Activated CD4-positive, alpha-beta memory T cell treated with anti-CD3 and anti-CD28 coated beads, Interleukin-2, amount 10 ng/mL, durations not matched to agents 7 days and 5 days (primary cell): ENCODE measurements at places on chromosomes 1 and 21. TPM values are rescaled to one million over a fixed set of nuclear protein-coding genes. Genes with fewer than 3 reads are reported as not detected.

GRCh38 chr1:234526922-234527321, 47.9 kb upstream of the TARBP1 start:
- H3K36me3 ChIP-seq, result no peaks in the 10 kb centered on the region
- no peak overlapping the region for H3K4me3 ChIP-seq
- peaks cover 25% of the 10 kb centered on the region for H3K27me3 ChIP-seq
- no peak overlapping the region for H3K27ac ChIP-seq
- DNase-seq, result no peak

GRCh38 chr1:19690342-19690741, 25.7 kb downstream of the HTR6 start:
- peaks cover 25% of the 10 kb centered on the region for H3K4me1 ChIP-seq
- no peak overlapping the region for H3K4me3 ChIP-seq
- no peak for DNase-seq
- H3K27ac ChIP-seq, result no peak overlapping the region
- H3K36me3 ChIP-seq, result peaks cover 50% of the 10 kb centered on the region

DNA sequence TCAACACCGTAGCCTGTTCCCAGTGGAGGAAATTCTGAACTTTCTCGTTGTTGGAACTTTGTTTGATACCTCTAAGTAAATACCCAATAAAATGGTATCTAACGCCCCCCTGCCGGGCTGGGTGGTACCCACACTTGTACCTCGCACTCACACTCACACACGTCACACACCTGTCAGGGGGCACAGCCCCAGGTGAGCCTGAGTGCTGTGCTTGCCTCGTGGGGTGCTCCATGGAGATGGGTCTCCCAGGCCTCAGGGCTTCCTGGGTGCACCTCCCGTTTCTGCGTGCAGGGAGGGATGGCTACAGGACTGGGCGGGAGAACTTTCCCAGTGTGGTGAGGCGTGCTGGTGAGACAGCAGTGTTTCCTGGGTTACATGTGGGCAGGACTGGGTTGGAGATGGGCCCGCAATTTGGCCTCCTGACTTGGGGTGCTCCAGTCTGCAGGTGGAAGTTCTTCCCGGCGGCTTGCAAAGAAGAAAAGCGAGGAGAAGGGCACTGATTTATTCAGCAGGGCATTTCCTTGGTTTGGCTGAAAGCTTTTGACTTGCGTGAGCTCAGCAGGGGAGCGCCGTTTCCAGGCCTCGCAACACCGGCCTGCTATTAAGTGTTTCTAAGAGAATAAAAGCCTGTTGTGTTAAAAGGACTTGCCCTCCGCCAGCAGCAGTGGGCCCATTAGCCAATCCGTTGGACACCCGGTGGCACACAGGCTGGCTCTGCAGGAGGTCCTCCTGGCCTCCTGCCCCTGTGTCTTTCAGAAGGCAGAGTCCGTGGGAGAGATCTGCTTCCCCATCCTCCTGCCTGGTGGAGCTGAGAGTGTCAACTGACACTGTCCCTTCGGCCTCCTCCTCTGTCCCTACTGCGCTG, 79.7 kb downstream of the KIF26B start:
- no peak for DNase-seq
- H3K4me1 ChIP-seq, result no peaks in the 10 kb centered on the region
- H3K27me3 ChIP-seq, result peaks cover 3% of the 10 kb centered on the region
- no peak overlapping the region for H3K27ac ChIP-seq

The TBX15 gene
- total RNA-seq, result not detected

- no peak for DNase-seq
- H3K4me3 ChIP-seq, result no peak overlapping the region
- H3K4me1 ChIP-seq, result peaks cover 4% of the 10 kb centered on the region
- peaks cover 54% of the 10 kb centered on the region for H3K27me3 ChIP-seq
These were observed 58.6 kb downstream of the RRAGC start for GRCh38 chr1:38800720-38801671.

DNA sequence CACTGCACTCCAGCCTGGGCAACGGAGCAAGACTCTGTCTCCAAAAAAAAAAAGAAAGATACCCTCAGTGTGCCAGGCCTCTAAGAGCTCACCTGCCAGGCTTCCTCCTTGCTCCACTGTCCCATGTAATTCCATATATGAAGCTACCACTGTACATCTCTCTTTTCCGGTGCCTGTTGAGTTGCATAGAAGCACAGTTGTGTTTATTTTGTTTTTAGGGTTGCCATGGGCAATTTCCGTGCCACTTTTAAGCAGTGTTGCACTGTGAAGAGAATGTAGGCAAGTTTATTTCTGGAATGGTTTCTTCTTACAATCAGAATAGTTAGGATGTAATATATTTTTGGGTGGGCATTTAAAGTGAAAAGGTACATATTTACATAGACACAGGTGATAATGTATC, 23.3 kb downstream of the MR1 start:
- peaks cover 9% of the 10 kb centered on the region for H3K4me1 ChIP-seq
- DNase-seq, result no peak
- no peaks in the 10 kb centered on the region for H3K27me3 ChIP-seq
- H3K4me3 ChIP-seq, result no peak overlapping the region
- H3K27ac ChIP-seq, result no peak overlapping the region

The OR2M4 gene
- total RNA-seq, result not detected

DNA sequence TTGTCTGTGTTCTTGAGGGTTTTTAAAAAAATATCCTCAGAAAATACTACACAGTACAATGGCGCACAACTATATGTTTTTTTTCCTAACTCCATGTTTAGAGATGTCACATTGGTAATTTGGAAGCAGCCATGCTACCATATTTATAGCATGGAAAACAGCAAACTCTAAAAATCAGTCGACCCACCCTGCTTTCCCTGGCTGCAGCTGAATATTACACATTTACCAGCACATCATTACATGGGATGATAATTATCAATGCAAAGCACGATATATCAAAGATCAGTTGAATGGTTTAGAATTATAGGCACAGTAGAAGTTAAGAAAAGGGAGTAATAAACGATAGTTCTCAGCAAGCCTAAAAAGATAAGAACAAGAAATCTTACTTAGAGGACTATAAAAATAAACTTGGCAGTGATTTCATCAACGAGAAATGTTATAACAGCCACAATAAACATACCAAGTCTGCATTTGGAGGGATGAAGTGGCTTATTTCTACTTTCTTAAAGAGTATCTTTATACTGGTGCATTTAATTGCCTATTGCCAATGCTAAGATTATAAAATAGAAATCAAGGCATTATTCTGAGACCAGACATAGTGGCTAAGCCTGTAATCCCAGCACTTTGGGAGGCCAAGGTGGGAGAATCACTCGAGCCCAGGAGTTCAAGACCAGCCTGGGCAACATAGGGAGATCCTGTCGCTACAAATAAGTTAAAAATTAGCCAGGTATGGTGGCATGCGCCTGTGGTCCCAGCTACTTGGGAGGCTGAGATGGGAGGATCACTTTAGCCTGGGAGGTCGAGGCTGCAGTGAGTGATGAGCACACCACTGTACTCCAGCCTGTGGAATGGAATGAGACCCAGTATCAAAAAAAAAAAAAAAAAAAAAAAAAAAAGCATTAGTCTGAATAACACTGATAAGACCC, 43.4 kb downstream of the WDR64 start:
- H3K36me3 ChIP-seq, result no peaks in the 10 kb centered on the region
- no peak overlapping the region for H3K27ac ChIP-seq
- peaks cover 3% of the 10 kb centered on the region for H3K27me3 ChIP-seq
- H3K4me1 ChIP-seq, result no peaks in the 10 kb centered on the region

The SELP gene
- total RNA-seq, result 0.83 TPM

DNA sequence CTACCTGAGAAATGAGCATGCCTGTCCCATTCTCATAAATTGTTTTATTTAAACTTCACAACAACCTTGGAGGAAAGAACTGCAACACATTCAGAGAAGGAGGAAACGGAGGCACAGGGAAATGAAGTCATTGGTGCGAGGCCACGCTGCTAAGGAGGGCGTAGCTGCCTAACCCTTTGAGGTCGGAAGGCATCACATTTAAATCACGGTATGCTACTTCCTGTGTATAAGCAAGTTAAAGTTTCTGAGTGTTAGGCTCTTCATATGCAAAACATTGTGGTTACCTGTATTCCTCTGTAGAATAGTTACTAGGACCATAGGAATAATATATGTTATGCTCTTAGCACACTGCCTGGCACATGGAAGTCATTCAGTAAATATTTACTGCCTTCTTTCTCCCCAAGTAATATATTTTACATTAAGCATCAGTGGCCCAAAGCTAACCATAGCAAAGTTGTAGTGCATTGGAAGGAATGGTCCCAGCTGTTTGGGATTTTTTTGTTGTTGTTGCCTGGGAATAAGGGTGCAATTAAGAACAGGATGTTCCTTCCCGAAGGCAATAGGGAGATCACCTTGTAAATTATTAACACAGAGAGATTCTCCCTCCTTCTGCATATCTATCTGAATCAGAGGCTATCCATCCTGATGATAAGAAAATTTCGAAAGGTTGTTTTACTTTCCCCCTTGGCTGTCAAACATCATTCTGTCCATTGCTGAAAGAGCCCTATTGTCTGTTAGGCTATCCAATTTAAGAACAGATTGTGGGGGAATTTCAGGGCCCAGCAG, 192.2 kb upstream of the C8B start:
- no peaks in the 10 kb centered on the region for H3K36me3 ChIP-seq
- DNase-seq, result no peak
- H3K4me3 ChIP-seq, result no peak overlapping the region
- peaks cover 4% of the 10 kb centered on the region for H3K4me1 ChIP-seq
- no peaks in the 10 kb centered on the region for H3K27me3 ChIP-seq

The OR2T29 gene
- total RNA-seq, result not detected

The FRRS1 gene
- 1.7 TPM for total RNA-seq

- no peaks in the 10 kb centered on the region for H3K27me3 ChIP-seq
- H3K27ac ChIP-seq, result no peak overlapping the region
- H3K4me3 ChIP-seq, result no peak overlapping the region
- no peak for DNase-seq
- no peaks in the 10 kb centered on the region for H3K36me3 ChIP-seq
These were observed 462.1 kb upstream of the DEPDC1 start for GRCh38 chr1:68958958-68959357.

DNA sequence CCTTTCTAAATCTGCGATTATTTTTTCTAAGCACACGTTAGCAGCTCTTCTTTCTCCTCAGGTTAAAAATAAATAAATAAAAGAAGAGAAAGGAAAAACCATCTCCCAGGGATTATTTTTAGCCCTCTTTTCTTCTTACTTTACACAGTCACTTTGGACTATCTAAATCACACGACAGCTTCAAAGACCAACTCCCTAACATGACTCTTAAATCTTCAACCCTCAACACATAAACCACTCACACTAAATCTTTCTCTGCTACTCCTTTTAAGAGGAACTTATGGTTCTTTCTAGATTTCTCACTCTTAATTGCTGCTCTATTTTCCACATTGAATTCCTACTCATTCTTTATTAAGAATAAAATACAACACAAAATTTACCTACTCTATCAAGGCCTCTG, 1095.0 kb upstream of the B3GALT2 start:
- no peaks in the 10 kb centered on the region for H3K36me3 ChIP-seq
- no peaks in the 10 kb centered on the region for H3K4me1 ChIP-seq
- no peak overlapping the region for H3K4me3 ChIP-seq
- no peak overlapping the region for H3K27ac ChIP-seq
- DNase-seq, result no peak

DNA sequence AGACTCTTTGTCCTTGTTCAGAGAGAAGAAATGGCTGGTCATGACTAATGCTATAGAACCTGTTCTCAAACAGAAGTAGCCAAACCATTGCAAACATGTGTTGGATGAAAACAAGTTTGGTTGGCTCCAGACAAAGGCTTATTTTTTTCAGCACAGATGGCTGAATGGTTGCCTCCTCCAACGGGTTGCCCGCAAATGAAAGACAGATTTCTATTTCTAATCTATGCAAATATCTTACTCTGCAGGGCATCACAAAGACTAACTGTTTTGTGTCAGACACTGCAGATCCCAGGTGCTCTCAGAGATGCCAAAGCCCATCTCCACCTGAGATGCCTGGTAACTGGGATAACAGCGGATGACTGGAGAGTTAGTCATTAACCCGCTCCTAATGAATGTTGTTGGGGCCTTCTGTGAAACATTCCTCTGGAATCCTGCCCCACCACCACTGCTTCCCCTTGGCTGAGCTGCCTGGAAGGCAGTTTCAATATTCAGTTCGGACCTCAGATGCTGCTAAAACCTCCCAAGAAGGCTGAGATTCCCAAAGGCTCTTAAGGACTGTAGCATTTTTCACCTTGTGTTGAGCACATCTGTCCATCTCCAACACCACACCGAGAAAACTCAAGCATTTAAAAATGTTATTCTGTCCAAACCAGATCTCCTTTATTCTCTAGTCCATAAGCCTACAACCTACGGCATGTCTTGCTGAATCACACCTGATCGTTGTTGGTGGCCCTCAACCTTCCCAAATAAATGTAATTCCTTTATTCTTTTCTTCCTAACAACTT, 104.4 kb downstream of the PTPN14 start:
- H3K27me3 ChIP-seq, result peaks cover 4% of the 10 kb centered on the region
- no peak for DNase-seq
- H3K4me1 ChIP-seq, result peaks cover 22% of the 10 kb centered on the region
- no peaks in the 10 kb centered on the region for H3K36me3 ChIP-seq

The ACTL8 gene
- not detected for total RNA-seq

- H3K27ac ChIP-seq, result no peak overlapping the region
- no peaks in the 10 kb centered on the region for H3K27me3 ChIP-seq
- H3K36me3 ChIP-seq, result no peaks in the 10 kb centered on the region
- H3K4me3 ChIP-seq, result no peak overlapping the region
- H3K4me1 ChIP-seq, result no peaks in the 10 kb centered on the region
These were observed 179.9 kb downstream of the SEC16B start for GRCh38 chr1:177789956-177790355.

GRCh38 chr1:98662356-98662670, 792 bp downstream of the SNX7 start:
- H3K27me3 ChIP-seq, result peaks cover 35% of the 10 kb centered on the region
- no peak overlapping the region for H3K27ac ChIP-seq
- H3K36me3 ChIP-seq, result no peaks in the 10 kb centered on the region
- peaks cover 12% of the 10 kb centered on the region for H3K4me1 ChIP-seq
- DNase-seq, result no peak

The REG4 gene
- total RNA-seq, result not detected

The AVPR1B gene
- not detected for total RNA-seq

The LRRN2 gene
- 0.25 TPM for total RNA-seq

DNA sequence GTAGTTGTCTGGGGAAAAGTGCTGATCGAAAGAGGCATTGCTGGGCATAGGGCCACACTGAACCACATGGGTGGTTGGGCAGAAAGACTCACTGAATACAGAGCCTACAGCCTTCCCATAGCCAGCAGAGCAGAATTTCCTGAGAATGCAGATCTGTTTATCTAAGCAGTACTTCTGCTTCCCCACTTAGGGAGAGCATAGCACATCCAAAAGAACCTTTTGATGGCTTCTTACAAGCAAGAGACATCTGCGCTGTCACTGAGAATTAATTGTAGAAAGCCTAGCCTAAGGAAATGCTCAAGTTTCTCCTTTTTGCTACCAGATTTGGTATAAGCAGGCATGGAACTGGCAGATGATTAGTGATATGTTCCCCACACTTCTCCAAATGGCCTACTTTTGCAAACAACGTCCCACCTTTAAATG, 13.0 kb upstream of the KLHDC8A start:
- peaks cover 29% of the 10 kb centered on the region for H3K27me3 ChIP-seq
- H3K36me3 ChIP-seq, result no peaks in the 10 kb centered on the region
- H3K27ac ChIP-seq, result no peak overlapping the region
- H3K4me3 ChIP-seq, result no peak overlapping the region
- DNase-seq, result no peak

- no peak overlapping the region for H3K27ac ChIP-seq
- H3K4me1 ChIP-seq, result no peaks in the 10 kb centered on the region
- no peaks in the 10 kb centered on the region for H3K36me3 ChIP-seq
- H3K27me3 ChIP-seq, result peaks cover 16% of the 10 kb centered on the region
- no peak for DNase-seq
These were observed 25.4 kb downstream of the MAP10 start for GRCh38 chr1:232830661-232831060.
